CD8-positive, alpha-beta memory T cell (primary cell): ENCODE measurements at places on chromosomes 3 and 15. TPM values are rescaled to one million over a fixed set of nuclear protein-coding genes. Genes with fewer than 3 reads are reported as not detected.

GCNT3 gene
- total RNA-seq = not detected

DNA sequence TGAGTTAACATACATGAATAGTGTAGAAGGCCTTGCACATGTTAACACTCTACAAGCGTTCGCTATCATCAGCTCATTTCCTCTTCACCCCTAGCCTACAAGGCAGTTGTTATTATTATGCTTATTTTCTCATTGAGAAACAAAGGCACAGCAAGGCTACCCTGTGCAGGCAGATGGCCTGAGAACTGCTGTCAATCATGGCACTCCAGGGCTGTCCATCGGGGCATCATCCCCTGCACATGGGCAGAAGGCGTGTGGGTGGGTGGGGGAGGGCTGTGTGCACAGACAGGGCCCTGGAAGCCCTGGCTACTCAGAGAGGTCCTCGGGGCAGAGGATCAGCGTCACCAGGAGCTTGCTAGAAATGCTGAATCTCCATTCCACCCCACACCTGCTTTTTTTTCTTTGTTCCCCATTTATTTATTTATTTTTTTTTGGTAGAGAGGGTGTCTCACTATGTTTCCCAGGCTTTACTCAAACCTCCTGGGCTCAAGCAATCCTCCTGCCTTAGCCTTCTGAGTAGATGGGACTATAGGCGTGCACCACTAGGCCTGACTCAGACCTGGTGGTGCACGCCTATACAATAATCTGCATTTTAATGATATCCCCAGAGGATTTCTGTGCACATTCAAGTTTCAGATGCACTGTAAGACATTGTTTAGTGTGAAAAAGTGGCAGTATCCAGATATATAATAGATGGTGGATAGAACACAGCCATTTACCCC is 9.6 kb upstream of the ZXDC start:
- no peak for DNase-seq

STAC gene
- total RNA-seq = not detected

- DNase-seq = no peak
Measured at GRCh38 chr15:66692808-66693596, 9.0 kb upstream of the SMAD6 start.

XYLB gene
- 6.2 TPM for total RNA-seq

- no peak for DNase-seq
Measured at GRCh38 chr3:119140466-119140865, 5.5 kb upstream of the TEX55 start.

GRCh38 chr3:72155391-72156064 is 370.6 kb upstream of the PROK2 start:
- DNase-seq = no peak

ZMYND10 gene
- total RNA-seq = 1.3 TPM

DNA sequence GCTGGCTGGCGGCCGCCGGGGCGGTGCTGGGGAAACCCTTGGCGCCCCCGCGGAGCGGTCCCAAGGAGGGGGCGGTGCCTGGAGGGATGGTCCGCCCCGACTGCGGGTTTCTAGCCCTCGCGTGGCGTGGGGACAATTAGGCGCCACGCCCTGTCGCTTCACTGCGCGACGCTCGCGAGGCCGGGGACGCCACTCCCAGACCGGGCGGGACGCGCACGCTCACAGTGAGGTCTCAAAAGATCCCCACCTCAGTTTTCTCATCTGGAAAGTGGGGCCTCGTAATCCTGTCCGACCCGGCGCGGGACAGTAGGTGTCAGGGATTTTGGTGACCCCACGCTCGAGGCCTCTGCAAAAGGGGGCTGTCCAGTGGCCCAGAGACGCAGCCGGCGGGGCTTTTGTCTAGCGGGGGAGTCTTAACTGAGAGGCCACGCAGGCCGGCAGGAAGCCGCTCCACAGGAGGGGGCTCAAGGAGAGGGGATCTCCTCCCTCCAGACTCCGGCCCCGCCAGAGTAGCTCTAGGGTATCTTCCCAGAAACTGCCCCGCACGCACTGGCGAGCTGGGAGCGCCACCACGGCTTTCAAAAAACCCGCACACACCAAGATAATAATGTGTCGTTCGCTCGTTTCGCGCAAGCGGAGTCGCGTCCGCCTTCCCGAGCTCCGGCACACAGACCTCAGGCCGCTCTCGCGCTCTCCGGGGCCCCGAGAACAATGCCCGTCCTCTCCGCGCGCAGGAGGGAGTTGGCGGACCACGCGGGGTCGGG is 710 bp upstream of the CLK3 start:
- peak; percentile 96 for DNase-seq

TMEM207 gene
- total RNA-seq = not detected

- DNase-seq = no peak
Measured at GRCh38 chr15:71392861-71393283, 277.6 kb downstream of the THSD4 start.

- DNase-seq = no peak
Measured at GRCh38 chr3:127070776-127071175, 87.9 kb downstream of the PLXNA1 start.

LRRC49 gene
- 0.62 TPM for total RNA-seq

DUOXA2 gene
- total RNA-seq = not detected

DNA sequence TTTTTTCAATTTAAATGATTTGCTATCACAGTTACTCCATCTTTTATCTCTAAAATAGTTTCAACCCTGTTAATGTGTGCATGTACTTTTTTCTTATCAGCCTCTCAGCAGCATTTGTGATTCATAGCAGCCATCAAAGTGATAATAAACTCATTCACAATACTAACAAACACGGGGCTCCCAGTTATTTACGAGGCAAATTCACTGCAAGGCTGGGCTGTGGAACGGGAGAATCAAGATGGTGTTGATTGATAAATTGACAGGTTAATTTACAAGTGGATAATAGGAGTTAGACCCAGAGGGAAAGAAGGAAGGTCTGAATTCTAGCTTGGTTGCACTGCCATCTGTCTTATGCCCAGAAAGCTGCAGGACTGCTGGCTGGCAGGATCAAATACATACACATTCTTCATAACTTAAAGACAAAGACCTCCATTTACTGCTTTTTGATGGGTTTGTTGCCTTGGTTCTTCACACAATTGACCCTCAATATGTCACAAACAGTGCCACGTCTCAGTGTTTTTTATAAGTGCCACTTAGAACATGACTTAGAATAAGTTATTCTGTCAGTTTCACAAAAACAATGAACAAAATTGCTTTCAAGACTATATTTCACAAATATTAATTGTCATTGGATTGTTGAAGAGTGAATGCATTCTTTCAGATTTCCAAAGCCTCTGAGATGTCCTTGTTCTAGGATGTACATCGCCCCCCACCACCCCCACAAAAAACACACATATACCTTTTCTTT is 562.8 kb downstream of the NR2F2 start:
- no peak for DNase-seq

ZNF660 gene
- 0.35 TPM for total RNA-seq

KLHL24 gene
- 16.9 TPM for total RNA-seq

DNA sequence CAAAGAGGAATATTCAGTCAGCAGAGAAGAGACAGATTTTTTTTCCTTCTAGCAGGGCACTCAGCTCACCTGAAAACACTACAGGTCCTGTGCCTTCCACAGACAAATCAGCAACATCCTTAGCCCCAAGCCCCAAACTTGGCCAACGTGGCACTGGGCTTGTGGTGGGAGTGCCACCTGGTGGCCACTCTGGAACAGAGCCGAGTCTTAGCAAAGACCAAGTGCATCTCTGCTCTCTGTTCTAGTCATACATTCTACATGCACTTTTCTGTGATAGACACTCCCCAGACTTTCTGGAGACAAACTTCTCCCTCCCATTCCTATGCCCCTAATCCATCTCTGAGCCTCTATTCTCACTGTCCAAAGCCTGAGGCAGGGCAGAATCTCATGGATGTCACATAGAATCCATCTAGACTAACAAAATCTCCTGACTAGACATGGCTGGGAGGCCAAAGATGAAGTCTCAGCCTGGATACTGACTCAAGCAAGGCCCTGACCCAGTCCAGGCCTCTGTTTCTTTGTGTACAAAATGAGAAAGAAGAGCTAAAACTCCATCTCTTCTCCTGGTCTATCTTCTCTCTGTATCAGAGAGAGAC is 5.1 kb upstream of the SEMA7A start:
- DNase-seq = peak; percentile 65

GRCh38 chr3:130779031-130779430 is 32.4 kb upstream of the PIK3R4 start:
- no peak for DNase-seq

ZNF662 gene
- 1.5 TPM for total RNA-seq

- DNase-seq = no peak
Measured at GRCh38 chr3:125300416-125300815, 74.7 kb downstream of the ZNF148 start.

SLC28A2 gene
- total RNA-seq = not detected

TIMP4 gene
- total RNA-seq = not detected

- DNase-seq = no peak
Measured at GRCh38 chr15:24945711-24946110, 9.1 kb upstream of the SNRPN start.

DNA sequence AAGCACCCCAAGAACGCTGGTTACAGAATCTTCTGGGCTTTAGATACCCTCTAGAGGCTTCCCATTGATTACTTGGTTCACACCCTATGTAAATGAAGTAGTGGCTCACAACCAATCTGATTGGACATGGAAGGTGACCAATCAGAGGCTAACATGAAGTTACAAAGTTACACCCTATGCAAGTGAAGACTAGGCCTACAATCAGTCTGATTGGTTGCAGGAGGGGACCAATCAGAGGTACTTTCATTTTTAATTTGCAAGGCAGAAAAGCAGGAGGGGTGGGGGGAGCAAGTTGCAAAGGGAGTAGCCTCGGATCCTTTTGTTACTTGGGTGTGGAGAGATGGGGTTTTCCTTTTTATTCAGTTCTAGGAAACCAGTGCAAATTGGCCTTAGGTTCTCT is 11.1 kb upstream of the RTP2 start:
- DNase-seq = no peak

DNA sequence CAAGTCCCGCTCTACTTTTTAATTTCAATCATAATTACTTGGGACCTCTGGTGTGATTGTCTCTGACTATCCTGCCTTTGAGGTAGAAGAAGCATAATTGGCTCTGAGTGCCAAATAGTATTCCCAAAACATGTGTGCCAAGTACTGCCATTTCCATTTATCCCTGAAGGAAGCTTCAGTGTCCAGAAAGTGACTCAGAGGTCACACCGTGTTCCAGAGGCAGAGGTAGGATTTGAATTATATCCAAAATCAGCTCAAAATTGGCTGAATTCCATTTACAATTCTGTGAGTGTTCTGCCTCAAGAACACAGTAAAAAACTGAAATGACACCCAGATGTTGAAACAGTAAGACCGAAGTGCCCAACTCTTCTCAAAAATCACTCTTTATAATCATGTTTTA is 255.3 kb downstream of the RSL24D1 start:
- no peak for DNase-seq

GRCh38 chr15:59329570-59330350 is 42.9 kb downstream of the MYO1E start:
- DNase-seq = no peak

DNA sequence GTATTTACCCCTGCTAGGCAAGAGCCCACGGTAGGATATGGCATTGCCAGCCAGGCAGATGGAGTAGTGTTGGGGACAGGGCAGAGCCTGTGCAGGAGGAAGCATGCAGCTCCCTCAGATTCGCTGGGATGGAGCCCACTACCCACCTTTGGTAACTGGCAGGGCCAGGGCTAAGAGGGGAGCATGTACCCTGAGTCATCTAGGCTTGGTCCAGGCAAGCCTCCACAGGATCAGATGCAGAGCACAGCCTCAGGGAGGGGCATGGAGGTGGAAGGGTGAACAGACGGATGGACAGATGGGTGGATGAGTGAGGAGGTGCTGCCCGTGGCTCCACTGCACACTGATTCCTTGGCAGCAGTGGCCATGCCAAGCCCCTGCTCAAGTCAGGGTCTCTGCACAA is 33.0 kb downstream of the IL20RB start:
- no peak for DNase-seq

FANCD2OS gene
- total RNA-seq = not detected

DNA sequence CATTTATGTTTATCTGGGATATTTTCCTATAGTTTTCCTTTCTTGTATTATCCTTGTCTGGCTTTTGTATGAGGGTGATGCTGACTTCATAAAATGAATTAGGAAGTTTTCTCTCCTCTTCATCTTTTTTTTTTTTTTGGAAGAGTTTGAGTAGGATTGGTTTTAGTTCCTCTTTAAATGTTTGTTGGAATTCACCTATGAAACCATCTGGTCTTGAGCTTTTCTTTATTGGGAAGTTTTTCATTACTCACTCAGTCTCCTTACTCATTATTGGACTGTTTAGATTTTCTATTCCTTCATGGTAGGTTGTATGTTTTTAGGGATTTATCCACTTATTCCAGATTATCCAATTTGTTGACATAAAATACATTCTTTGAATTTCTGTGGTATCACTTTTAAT is 18.7 kb upstream of the MASP1 start:
- DNase-seq = no peak

- no peak for DNase-seq
Measured at GRCh38 chr3:170603770-170604510, 18.1 kb upstream of the SLC7A14 start.

DNA sequence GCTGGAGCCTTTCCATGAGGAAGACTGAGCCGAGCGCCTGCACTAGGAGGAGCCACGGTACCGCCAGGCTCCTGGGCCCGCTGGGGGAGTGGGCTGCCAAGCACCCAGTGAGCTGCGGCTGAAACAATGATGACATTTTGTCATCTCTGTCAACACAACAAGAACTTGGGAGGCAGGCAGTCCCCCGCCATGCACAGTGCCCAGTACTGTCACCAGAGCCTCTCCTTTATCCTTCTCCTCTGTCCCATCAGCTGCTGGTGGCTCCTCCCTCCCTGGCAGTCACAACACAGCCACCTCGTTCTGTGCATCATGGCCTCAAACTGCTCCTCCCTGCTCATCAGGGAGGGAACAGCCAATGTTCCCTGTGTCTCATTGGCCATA is 34.0 kb upstream of the PCSK6 start:
- no peak for DNase-seq

DNA sequence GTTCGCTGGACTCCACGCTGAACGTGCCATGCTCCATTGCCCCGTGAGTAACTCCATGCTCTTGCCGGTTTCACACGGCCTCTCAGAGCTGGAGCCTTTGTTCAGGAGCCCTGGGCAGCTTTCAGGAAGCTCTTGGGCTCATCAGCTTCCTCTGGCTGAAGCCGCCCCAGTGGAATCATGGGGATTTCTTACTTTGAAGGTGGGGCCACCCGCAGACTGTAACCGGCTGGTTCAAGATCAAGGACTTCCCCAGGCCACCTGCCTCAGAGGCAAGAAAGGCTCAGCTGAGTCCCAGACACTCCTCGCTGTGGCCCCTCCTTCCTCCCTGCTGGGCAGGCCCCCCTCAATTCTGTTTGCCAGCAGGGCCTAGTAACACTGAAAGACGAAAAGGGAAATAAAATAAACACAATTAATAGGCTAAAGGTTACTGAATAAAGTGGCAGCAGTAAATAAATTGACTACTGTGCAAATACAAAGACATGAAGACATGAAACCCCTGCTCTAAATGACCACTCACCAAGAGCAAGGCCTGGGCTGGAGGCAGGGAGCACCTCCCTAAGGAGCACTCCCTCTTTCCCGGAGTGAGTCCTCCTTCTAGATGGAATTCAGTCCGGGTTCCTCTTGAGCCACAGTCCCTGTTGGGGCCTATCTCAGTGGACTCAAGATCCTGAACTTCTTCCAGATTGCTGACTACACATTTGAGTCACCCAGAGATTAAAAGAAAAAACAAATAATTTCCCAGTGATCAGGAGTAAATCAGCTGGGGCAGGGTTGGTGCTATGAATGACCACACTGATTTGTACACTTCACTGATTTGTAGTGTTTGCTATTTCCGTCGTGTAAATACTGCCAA is 51.0 kb downstream of the ZDHHC19 start:
- no peak for DNase-seq

- no peak for DNase-seq
Measured at GRCh38 chr15:51497806-51498205, 124.8 kb downstream of the DMXL2 start.

GRCh38 chr3:102195198-102195948 is 239.4 kb upstream of the ZPLD1 start:
- DNase-seq = no peak

ECT2 gene
- total RNA-seq = 31.9 TPM
